ENCODE measurements at places on chromosomes 16 and 17.

DNA sequence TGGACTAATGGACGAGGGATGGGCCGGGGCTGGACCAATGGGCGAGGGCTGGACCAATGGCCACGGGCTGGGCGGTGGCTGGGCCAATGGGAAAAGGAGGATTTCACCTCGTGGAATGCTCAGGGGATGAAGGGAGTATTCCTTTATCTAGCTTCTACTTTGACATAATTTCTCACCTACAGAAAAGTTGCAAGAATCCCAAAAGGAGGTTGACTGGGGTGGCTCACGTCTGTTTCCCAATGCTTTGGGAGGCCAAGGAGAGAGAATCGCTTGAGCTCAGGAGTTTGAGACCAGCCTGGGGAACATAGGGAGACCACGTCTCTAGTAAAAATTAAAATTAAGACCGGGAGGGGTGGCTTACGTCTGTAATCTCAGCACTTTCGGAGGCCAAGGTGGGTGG is 5.7 kb upstream of the FLYWCH1 start:
- DNase-seq = no peak

GRCh38 chr17:4743216-4743615 is 3.5 kb upstream of the CXCL16 start:
- no peak for DNase-seq

DNA sequence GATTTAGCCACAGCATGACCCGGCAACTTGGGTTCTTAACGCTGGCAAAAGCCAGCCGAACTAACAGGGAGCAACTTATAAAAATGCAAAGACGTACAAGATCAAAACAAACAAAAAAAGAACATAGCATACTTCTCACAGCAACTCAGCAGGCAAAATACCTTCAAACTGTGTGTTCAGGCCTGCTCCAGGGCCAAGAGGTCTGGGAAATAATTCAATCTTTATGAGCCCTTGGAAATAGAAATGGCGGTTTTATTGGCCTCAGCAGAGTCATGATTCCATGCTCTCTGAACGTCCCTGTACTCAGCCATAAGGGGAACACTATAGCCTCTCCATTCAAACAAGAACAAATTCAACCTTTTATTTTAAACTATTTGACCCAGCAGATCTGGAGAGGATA is 101.3 kb upstream of the C17orf78 start:
- no peak for DNase-seq

- no peak for DNase-seq
Measured at GRCh38 chr17:8520981-8521380, 85.3 kb downstream of the NDEL1 start.

DNA sequence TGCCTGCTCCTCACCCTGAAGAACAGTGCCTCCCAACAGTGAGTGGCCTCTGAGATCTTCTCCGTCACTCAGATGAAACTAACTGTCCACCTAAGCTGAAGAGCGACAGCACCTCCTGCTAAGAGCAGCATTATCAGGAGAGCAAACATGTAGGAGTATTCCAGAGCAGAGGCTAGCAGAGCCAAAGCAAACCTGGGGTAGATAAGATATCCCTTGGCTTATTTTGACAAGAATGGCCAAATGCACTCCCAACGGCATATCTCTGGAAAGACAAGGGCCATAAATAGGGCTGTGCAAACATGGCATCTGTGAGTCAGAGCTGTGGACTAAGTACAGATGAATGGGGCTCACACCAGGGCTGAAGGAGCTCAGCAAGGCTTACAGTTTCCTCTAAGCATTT is 96.3 kb downstream of the NDEL1 start:
- no peak for DNase-seq

GRCh38 chr17:81018044-81018802 is 16.7 kb upstream of the BAIAP2 start:
- DNase-seq = no peak

- DNase-seq = no peak
Measured at GRCh38 chr17:60425626-60426025, 3.3 kb downstream of the CHCT1 start.

- DNase-seq = no peak
Measured at GRCh38 chr16:50994995-50995394, 156.1 kb downstream of the SALL1 start.

GRCh38 chr17:19569785-19570543 is 36.3 kb downstream of the SLC47A1 start:
- no peak for DNase-seq

- DNase-seq = no peak
Measured at GRCh38 chr17:13967416-13967815, 101.9 kb upstream of the COX10 start.

DNA sequence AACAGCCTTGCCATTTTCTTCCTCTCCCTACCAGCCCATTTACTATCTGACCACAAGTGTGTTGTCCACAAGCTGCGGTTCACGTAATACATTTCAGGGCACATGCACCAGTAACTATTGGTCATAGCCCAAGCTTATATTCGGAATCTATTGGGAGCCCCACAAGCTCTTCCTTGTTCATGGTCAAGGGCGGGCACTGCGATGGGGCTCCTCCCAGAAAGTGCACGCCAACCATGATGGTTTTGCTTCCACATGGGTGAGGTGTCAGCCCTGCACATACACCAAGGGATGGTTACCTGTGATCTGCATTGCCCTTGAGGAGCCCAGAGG is 12.1 kb downstream of the THRA start:
- no peak for DNase-seq

DNA sequence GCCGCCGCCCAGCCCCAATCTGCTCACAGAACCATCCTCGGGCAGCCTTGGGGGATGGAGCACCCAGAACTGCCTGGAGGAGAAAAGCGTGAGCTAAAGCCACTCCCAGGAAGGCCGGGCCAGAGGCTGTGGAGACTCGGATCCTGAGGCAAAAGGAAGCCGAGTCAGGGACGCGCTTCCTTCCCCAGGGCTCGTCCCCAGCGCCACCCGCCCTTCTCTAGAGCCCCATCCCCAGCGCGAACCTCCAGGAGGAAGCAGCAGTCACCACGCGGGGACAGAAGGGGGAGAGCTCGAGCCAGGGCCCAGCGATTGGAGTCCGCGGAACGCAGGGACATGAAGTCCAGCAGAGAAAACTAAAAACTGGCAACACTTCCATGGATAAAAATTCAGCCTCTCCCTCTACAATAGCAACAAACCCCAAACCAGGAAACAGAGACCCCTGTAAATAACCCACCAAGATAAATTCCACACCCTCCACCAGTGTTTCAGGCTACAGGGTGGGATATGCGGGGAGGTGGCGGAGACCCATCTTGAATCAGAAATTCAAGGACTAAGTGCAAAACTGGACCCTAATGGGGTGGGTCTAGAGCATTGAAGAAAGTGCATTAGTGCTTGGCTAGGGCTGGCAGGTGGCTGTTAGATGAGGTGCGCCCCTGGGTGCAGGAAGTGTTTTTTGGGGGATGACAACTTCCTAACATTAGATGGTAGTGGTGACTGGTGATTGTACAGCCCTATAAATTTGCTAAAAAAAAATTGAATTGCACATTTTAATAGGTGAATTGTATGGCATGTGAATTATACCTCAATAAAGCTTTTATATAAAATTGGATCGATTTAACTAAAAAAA is 116.1 kb upstream of the METRNL start:
- DNase-seq = peak; percentile 58

DNA sequence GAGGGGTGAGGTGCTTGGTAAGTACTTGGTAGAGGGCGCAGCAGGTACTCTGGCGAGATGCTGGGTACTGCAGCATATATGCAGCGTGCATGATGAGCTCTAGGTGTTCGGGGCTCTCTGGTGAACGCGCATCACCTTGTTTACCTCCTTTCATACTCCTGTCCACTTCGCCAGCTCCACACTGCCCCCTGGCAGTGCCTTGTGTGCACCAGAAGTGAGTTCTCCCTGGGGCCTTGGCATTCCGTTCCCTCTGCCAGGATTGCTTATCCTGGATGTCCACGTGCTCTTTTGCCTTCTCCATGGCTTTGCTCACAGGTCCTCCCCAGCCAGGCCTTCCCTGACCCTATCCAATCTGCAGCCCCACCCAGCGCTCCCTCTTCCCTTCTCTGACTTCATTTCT is 154.2 kb downstream of the MRM1 start:
- DNase-seq = no peak

GRCh38 chr17:61225178-61225882 is 174.3 kb upstream of the TBX2 start:
- no peak for DNase-seq

GRCh38 chr16:87729266-87729954 is 36.4 kb downstream of the KLHDC4 start:
- DNase-seq = no peak

GRCh38 chr16:48865520-48865919 is 255.5 kb upstream of the N4BP1 start:
- no peak for DNase-seq

DNA sequence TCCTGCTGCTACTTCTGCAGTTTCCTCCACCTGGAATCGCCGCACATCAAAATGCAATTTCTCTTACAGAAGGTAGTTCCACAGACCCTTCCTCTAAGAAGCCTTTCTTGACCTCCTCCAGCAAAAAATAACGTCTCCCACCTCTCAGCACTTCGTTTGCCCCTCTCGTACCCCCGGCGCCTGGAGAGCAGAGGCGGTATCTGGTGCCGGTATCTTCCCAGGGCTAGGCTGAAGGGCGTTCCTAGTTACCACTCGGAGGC is 482 bp downstream of the DCTPP1 start:
- DNase-seq = no peak

DNA sequence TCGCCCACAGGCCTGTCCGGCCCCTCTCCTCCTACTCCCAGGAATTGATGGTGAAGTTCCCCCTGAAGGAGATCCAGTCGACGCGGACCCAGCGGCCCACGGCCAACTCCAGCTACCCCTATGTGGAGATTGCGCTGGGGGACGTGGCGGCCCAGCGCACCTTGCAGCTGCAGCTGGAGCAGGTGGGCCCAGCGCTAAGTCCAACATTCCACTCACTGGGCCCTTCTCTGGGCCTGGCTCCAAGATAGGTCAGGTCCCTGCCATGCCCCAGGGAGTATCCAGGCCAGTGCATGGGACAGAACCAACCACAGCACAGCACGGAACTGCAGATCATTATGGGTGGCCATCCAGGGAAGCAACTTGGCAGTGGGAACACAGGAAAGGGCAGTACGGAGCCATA is 9.9 kb upstream of the ALKBH5 start:
- DNase-seq = no peak

DNA sequence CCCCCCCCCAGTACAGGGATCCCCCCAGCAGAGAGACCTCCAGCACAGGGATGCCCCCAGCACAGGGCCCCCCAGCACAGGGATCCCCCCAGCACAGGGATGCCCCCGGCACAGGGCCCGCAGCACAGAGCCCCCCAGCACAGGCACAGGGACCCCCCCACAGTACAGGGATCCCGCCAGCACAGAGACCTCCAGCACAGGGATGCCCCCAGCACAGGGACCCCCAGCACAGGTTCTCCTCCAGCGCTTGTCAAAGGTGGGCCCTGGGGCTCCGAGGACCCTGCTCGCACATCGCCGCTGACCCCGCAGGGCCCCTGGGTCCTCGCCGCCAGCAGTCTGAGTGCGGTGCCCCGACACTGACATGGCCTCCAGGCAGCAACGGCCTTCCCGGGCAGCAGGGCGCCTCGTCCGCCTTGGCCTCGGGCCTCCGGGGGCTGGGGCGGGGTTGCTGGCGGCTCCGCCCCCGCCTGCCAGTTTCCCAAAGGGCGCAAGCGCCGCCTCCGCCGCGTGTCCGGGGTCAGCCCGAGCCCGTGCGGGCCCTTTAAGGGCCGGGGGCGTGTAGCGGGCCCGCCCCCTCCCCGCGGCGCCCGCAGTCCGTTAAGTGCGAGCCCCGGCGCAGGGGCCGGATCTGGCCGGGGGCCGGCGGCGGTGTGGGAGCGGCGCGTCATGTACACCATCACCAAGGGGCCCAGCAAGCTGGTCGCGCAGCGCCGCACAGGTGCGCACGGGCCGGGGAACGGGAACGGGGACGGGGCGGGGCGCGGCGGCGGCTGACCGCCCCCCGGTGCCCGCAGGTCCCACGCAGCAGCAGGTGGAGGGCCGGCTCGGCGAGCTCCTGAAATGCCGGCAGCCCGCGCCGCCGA is at the start of gene MCRIP2:
MCRIP2 (plus strand) TSS at position 503 of the 863 bp plus-strand sequence; CDS start at position 667, 164 bp downstream.
- peak; percentile 52 for DNase-seq

DNA sequence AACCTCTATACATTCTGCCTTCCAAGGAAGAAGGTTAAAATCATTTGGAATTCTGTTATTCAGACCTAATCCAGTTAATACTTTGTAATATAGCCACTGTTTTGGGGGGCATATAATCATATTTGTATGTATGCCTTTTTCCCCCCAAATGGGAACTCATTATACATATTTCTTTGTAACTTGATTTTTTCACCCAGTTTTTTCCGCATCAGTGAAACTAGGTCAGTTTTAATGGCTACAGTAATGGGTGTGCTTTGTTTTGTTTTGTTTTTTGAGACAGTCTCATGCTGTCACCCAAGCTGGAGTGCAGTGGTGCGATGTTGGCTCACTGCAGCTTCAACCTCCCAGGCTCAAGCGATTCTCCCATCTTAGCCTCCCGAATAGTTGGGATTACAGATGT is 54.9 kb downstream of the WWP2 start:
- no peak for DNase-seq

- no peak for DNase-seq
Measured at GRCh38 chr16:1491327-1491726, 1.8 kb upstream of the TELO2 start.

GRCh38 chr16:75599452-75600277 is 23.4 kb downstream of the ADAT1 start:
- no peak for DNase-seq

- DNase-seq = no peak
Measured at GRCh38 chr16:26128296-26128695, 436.5 kb downstream of the HS3ST4 start.

DNA sequence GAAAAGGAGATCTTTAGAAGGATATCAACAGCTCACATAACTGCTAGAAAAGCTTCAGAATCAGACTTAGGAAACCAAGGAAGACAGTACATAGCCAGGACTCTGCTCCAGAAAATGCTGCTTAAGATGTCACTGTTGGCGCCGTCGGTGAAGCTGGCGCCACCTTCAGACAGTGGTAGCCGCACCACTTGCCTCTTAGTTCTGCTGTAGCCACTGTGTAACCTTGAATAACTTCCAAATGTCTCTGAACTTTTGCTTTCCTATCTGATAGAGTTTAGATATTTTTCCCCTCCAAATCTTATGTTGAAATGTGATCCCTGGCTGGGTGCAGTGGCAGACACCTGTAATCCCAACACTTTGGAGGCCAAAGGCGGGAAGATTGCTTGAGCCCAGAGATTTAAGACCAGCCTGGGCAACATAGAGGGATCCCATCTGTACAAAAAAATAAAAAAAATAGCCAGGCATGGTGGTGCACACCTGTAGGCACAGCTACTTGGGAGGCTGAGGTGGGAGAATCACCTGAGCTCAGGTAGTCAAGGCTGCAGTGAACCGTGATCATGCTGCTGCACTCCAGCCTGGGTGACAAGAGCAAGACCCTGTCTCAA is 6.3 kb upstream of the USP31 start:
- DNase-seq = no peak

All from fibroblast of the conjunctiva (primary cell).